Kidney tubule cell (primary cell): ENCODE measurements at places on chromosomes 5 and 9.

GRCh38 chr9:74742792-74743730, 144.7 kb downstream of the TRPM6 start:
- peak; percentile 42 for DNase-seq

- DNase-seq = no peak
Observed at GRCh38 chr9:33440609-33441008, 6.8 kb downstream of the AQP3 start.

DNA sequence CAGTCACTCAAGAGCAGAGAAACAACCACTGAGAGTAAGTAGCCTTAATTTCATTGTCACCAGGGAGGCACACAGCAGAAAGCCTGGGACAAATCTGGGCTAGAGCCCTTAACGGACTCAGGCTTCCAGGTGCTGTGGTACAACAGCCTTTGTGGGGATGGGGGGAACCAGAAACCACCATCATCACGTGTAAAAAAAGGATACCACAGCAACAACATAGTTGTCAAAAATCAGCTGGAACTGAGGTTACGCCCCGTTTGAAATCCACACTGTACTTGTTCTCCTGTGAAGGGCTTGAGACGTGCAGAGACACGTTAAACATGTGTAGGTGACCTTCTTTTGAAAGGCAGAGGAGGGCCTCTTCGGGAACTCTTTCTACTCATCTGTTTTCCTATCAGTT, 16.6 kb upstream of the PLPP1 start:
- no peak for DNase-seq

GRCh38 chr9:75096796-75097195, 8.5 kb downstream of the OSTF1 start:
- no peak for DNase-seq
